ENCODE measurements at places on chromosomes 16 and 17.

DNA sequence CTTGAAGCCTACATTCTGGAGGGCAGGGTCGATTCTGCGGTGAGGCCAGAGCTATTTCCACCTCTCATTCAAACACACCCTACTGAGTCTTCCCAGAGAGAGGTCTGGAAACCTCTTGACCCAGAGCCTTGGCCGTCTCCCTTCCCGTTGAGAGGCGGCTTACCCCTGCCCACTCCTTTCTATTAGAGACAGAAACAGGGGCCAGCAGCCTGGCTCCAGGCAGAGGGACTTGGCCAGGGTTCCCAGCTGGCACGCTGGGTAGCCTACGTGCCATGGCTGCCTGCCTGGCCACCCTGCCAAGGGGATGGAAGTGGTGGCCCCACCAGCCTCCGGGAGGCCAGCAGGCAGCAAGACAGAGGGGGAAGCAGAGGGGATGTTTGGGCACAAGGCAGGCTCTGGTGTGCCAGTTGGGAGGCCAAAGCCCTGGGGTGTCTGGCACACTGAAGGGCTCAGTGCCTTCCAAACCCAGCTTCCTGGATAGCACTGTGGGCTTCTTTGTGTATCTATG lies 6.0 kb downstream of the STAC2 start:
- DNase-seq, result peak; percentile 78

GRCh38 chr16:79184464-79185030 lies 416.0 kb downstream of the MAF start:
- DNase-seq, result no peak

GRCh38 chr17:56771563-56771962 lies 62.2 kb downstream of the C17orf67 start:
- no peak for DNase-seq

- no peak for DNase-seq
Observed at GRCh38 chr17:33777674-33778073, 477.4 kb upstream of the CCL2 start.
